ENCODE measurements at places on chromosomes 12 and 14.

- no peak for DNase-seq
Measured at GRCh38 chr12:75994069-75994740, 37.4 kb downstream of the PHLDA1 start.

GRCh38 chr14:96067985-96068930 lies 29.1 kb downstream of the C14orf132 start:
- DNase-seq = no peak

GRCh38 chr14:74922752-74923401 lies at the start of gene RPS6KL1:
RPS6KL1 (minus strand) TSS chr14:74923260; CDS start chr14:74921541, 1,719 bp downstream.
- DNase-seq = no peak

DNA sequence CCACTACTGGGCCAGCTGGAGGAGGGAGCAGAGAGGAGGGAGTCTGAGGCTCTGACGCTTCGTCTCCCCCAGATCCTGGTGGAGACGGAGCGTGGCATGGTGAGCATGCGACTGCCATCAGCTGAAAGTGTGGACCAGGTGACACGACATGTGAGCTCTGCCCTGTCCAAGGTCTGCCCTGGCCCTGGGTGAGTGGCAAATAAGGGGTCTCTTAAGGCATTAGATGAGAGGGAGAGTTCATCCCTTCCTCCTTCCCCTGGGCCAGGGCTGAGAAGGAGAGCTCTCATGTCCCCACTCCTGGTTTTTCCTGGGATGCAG lies 2.5 kb downstream of the CARMIL3 start:
- no peak for DNase-seq

- DNase-seq = no peak
Measured at GRCh38 chr14:79708426-79709388, 502.6 kb downstream of the DIO2 start.

GRCh38 chr12:109266106-109266879 lies 42.8 kb downstream of the FOXN4 start:
- DNase-seq = no peak

Measured in cortex of kidney (tissue), 1 donor.